ENCODE measurements at places on chromosomes 6 and 20. TPM values are rescaled to one million over a fixed set of nuclear protein-coding genes. Genes with fewer than 3 reads are reported as not detected.
A peak's percentile ranks its signal among the peaks of the same experiment; 100 is the strongest.

DNA sequence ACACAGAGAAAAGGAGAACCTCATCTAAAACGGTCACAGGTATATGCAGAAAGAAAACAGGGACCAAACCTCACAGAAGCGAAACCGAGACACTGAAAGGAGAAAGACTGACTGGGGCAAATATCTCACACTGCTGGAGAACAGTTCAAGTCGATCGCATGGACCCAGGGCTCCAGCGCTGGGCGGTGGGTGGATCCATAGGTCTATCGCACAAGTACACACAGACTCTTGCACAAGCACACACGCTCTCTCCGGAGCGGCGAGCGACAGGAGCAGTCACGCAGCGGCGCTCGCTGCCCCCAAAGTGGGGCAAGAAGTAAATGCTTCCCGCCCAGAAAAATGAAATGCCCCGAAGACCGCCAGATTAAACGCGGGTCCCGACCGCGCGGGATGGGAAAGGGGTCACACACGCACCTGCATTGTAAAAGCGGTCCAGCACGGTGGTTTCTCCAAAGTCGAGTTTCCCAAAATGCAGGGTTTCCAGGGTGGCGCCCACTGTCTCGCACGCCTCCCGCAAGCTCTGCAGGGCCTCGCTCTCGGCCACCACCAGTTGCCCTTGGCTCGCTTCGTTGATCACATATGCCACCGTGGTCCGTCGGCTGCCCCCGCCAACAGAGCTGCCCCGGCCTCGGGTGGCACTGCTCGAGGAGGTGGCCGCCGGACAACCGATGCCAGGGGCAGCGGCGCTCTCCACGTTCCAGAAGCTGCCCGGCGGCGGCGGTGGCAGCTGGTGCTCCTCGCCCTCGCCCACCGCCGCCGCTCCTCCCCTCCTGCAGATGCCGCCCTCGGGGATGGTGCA lies 782 bp downstream of the MAP3K5 start:
- DNase-seq, result peak; percentile 46

- DNase-seq, result no peak
These were observed 16.2 kb downstream of the RAB44 start for GRCh38 chr6:36713846-36714245.

DNA sequence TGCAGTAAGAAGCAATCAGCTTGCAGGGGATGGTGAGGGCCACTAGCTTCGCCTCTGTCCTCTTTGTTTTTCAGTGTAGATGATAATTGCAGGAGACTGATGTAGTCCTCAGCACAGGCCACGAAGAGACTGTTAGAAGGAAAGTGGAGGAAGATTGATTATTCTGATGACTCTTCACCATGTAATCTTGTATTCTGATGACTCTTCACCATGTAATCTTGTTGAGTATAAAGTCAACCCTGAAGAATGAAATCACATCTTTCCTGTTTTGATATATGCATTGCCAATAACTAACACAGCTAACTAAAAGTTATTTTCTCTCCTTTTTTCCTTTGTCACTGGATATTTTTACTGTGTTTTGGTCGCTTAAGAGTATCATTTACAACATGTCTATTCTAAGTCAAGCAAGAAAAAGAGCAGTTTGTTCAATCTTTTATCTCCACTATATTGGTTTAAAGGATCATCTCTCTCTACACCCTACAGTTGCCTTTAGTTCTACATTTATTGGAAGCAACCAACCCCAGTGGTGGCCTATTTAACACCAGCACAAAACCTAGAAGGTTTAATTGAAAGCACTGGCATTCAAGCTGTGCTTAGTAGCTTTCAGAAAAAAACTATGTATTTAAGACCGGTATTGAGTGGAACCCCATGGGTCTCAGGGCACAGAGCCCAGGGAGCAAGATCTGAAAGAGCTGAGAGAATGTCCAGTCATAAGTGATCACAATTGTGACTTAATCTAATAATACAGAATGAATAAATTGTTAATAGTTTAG lies 107.2 kb upstream of the BTBD3 start:
- no peak for DNase-seq

GRCh38 chr6:67265996-67266921 lies 1368.8 kb upstream of the ADGRB3 start:
- no peak for DNase-seq

- DNase-seq, result no peak
These were observed 212.6 kb upstream of the RSPO3 start for GRCh38 chr6:126905917-126906316.

DNA sequence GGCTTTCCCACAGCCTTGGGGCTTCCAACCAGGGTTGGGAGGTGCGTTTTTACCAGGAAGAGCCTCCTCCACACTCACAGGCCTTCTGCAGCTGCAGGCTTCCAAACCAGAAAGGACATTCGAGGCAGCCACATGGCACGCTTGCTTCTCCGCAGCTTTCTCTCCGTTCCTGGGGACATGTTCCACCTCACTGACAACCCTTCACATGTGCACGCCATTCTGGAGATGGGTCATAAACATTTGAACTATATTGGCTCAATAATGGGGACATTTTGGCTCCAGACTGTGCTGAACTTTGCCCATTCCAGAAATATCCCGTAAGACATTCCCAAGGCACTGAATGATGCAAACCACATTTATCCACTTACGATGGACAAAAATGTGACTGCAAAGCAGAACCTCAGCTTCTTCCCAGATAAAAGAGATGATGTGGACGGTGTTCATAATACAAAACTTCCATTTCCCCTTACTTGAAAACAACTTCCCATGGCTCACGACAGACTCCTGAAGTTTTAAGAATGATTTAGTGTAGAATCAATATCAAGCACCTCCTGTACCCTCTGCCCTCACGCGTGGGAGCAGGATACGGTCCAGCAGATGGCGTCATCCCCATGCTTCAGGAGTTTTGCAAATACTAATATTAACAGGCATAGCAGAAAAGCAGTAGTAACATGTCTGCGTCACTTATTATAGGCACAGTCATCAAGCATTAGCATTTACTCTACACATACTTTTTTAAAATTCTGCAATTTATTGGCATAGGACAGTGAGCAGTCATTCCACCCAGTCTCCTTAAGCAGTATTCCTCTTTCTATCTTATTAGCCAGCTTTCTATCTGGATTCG lies 25.4 kb upstream of the FOXF2 start:
- DNase-seq, result no peak

- no peak for DNase-seq
These were observed 128.9 kb upstream of the PMEPA1 start for GRCh38 chr20:57838670-57839151.

DNA sequence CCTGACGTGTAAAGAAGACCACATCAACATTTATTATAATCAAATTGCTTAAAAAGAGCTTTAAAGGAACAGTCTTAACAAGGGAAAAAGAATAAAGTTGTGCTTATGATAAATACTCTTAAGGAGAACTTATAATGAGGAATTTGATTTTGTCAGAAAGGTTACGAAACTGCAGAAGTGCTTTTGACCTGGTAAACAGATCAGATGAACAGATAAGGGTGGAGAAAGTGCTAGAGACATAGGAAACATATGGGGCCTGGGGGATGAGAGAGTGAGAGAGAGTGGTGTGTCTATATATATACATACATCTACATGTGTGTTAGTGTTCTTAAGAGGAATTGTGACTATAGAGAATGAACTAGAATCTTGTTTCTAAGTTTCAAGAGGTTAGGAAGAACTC lies 186.2 kb upstream of the GJE1 start:
- DNase-seq, result no peak

- DNase-seq, result no peak
These were observed 32.3 kb downstream of the CNKSR3 start for GRCh38 chr6:154478021-154478700.

GRCh38 chr20:43981540-43981939 lies 66.9 kb downstream of the TOX2 start:
- DNase-seq, result no peak

- DNase-seq, result no peak
These were observed 37.9 kb upstream of the PRL start for GRCh38 chr6:22334778-22335177.

DNA sequence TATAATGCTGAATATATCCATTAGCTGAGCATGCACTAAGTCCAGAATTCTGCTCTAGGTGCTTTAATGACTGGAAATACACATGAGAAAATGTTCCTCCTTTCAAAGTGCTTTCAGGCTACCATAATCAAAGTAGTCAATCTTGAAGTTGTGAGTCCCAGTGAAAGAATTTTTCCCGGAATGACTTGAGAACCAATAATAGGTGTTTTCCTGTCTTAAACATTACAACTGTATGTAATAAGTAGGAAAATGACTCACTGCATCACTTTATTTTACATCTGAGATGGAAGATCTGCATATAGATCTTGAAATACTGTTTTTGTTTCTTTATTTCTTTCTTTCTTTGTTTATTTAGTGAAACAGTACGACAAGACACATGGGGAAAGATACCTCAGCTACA lies 437.4 kb upstream of the JAG1 start:
- DNase-seq, result no peak

- DNase-seq, result no peak
These were observed 631.7 kb downstream of the TFAP2B start for GRCh38 chr6:51450248-51450957.

GRCh38 chr6:169763881-169764280 lies 12.5 kb downstream of the ERMARD start:
- no peak for DNase-seq

DNA sequence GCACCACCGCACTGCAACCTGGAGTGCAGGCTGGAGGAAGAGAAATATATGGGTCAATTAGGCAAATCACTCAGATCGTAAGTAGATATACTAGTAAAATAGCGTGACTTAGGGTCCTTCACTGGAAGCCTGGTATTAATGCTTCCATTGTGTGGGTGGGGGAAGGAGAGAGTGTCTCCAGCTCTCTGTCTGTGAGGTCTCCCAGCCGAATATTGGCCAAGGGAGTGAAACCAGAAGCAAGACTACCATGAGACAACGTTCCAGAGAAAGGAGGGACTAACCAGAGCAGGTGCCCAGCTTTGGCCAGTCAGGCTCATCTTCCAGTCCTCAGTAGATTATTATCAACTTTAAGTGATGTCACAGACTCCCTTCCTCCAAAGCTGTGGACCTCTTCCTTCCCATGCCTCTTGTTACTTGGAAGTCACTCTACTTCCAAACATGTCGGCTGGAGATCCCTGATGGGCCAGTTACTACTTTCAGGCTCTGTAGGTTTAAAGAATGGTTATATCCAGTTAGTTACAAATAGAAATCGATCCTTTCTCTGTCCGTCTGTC lies 28.8 kb downstream of the MTHFD1L start:
- DNase-seq, result no peak

DNA sequence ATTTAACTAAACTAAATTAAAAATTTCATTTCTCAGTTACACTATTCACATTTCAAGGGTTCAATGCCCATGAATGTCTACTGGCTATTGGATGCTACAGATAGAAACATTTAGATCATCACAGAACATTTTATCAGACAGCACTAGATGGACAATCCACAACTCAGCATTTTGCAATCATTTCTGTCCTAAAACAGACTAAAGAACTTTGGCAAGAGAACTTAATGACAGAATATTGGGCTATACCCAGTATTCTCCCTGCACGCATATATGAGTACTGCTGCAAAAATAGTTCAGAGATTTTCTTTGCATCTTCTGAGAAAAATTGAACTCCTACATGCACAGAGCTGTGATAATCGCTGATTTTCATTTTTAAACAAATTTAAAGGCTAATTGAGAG lies 36.1 kb upstream of the FBXO30 start:
- DNase-seq, result no peak

GRCh38 chr20:44761423-44761822 lies 15.8 kb downstream of the KCNK15 start:
- no peak for DNase-seq

DNA sequence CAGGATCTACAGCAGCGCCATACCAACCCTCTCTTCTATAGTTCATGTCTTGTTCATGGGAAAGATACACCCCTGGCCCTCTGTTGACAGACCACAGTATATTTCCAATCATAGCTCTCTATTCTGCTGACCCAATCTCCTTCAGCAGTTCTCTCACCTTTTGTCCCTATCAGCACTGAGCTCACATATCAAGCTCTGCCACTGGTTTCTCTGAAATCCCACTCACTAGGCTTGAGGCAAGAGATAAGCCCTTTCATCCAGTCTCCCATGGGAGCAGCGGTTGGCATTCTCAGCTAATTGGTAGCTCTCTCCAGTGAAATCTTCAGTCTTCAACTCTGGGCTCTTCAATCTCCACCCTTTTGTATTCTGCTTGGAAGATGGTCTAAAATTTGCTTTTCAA lies 313.4 kb downstream of the GJA1 start:
- no peak for DNase-seq

DNA sequence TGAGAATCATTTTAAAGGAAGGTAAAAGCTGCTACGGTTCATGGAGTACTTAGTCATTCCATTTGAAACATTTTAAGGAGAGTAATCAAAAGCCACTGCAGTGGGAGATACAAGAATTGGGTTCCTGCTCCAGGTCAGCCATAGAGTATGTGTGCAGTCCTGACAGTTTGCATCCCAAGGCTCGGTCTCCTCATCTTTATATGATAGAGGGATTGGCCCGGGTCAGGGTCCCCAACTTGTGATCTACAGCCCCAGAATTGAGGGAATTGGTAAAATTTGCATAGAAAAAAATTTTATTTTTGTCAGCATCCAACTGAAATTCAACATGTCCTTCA lies 147.4 kb upstream of the PRND start:
- DNase-seq, result no peak

- no peak for DNase-seq
These were observed 97.9 kb downstream of the SSR1 start for GRCh38 chr6:7215131-7215530.

GRCh38 chr20:59207742-59208357 lies 44.2 kb downstream of the ZNF831 start:
- peak; percentile 82 for DNase-seq

The KHDC1L gene
- not detected for total RNA-seq

The PPP1R3D gene
- 10.9 TPM for total RNA-seq

The PPIL6 gene
- 1.5 TPM for total RNA-seq

The NKAPL gene
- total RNA-seq, result not detected

The LY6G6F gene
- not detected for total RNA-seq

The NFS1 gene
- total RNA-seq, result 31.2 TPM

The B3GALT4 gene
- total RNA-seq, result 45.1 TPM

The DDAH2 gene
- total RNA-seq, result 11.5 TPM

The C6orf52 gene
- total RNA-seq, result 1.7 TPM
